ENCODE measurements at places on chromosomes 6 and 20. TPM values are rescaled to one million over a fixed set of nuclear protein-coding genes. Genes with fewer than 3 reads are reported as not detected.

GRCh38 chr6:143952947-143953701 is 54.9 kb downstream of the PLAGL1 start:
- DNase-seq, result no peak

EFCAB8 gene
- polyA plus RNA-seq, result not detected

CDH22 gene
- not detected for polyA plus RNA-seq

DNA sequence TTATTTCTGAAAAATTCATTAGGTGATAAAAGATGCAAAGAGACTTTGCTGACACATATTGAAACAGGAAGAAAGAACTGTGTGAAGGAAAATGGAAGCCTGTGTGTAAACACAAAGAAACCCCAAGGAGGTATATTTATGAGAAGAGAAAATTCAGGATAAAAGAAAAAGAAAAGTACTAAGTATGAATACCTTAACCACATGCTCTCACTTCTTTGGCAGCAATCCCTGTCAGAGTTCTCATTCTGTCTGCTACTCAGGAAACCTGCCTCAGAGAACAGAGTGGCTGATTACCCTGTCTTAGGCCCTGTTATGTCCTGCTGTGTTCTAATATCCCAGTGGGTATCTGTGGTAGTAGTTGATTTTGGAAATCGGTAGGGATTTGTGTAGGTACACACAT is 457.9 kb downstream of the TBC1D32 start:
- DNase-seq, result no peak

DNA sequence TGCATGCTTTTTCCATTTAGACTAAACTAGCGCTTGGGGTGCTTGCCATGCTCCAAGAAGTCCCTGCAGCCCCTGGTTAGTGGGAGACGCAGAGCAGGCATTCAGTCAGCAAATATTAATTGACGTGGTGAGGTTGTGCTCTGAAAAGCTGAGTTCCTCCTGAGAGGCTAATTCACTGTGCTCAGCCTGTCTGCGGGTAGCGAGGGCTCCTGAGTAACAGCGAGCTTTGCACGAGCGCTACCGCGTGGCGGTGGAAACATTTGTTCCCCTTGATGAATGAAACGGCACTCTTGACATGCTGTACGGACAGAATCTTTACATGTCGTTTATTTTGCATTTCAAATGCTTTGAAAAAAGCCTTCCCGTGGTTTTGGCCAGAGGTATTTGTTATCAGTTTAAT is 170.6 kb upstream of the AGPAT4 start:
- DNase-seq, result peak; percentile 24
